ENCODE measurements at places on chromosomes 2 and 18. TPM values are rescaled to one million over a fixed set of nuclear protein-coding genes. Genes with fewer than 3 reads are reported as not detected.

- DNase-seq, result no peak
These were observed 272.3 kb upstream of the COL3A1 start for GRCh38 chr2:188701836-188702235.

DNA sequence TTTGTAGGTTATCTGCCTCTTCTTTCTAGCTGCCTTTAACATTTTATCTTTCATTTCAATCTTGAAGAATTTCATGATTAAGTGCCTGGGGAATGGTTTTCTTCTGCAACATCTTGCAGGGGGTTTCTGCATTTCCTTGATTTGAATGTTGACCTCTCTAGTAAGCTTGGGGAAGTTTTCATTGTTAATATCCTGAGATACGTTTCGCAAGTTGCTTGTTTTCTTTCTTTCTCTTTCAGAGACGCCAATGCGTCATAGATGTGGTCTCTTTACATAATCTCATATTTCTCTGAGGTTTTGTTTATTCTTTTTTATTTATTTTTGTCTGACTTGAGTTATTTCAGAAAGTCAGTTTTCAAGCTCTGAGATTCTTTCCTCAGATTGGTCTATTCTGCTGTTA lies 225.7 kb downstream of the XIRP2 start:
- DNase-seq, result no peak

GRCh38 chr2:69643602-69644505 lies at the start of gene AAK1:
Gene AAK1, minus strand, starts transcription at chr2:69643739. Its CDS starts 699 bp downstream, at chr2:69643040.
- peak; percentile 95 for DNase-seq

DNA sequence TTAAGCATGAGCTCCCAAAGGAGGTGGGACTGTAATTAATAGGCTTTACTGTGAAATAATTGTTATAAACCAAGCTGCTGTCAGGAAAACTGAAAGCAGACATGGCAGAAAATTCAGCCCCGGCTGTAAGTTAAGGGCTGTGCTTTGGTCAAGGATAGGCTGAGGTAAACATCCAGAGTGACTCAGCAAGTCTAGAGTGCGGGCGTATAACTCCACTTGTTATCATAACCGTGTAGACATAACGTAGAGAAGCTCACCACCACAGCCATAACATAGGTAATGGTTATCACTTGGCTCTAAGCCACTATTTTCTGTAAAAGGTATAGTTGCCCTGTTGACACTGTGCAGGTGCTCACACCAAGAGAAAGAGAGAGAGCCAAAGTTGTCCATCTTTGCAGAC lies 316.8 kb downstream of the DCDC2C start:
- DNase-seq, result no peak

DNA sequence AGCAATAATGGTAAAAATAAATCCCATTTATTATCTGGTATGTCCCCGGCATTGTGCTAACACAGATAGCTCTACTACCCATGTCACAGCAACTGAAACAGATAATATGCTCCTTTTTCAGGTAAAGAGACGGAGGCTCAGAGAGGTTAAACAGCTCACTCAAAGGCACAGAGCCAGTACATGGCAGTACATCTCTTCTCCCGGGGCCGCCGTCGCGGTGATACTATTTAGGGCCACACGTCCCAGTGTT lies 693 bp upstream of the PDK1 start:
- DNase-seq, result no peak

- DNase-seq, result no peak
These were observed 47.0 kb downstream of the ACKR3 start for GRCh38 chr2:236616624-236617023.

The LIPG gene
- not detected for total RNA-seq

Measured in left ventricle myocardium superior (tissue), 1 donor.